ENCODE measurements at places on chromosomes 11 and 22.

GRCh38 chr22:35641494-35642120, 6.6 kb upstream of the APOL6 start:
- no peak for DNase-seq

GRCh38 chr11:105368711-105369110, 229.1 kb upstream of the CARD18 start:
- DNase-seq: no peak

GRCh38 chr11:132586801-132587200, 945.5 kb downstream of the OPCML start:
- DNase-seq: peak; percentile 43

DNA sequence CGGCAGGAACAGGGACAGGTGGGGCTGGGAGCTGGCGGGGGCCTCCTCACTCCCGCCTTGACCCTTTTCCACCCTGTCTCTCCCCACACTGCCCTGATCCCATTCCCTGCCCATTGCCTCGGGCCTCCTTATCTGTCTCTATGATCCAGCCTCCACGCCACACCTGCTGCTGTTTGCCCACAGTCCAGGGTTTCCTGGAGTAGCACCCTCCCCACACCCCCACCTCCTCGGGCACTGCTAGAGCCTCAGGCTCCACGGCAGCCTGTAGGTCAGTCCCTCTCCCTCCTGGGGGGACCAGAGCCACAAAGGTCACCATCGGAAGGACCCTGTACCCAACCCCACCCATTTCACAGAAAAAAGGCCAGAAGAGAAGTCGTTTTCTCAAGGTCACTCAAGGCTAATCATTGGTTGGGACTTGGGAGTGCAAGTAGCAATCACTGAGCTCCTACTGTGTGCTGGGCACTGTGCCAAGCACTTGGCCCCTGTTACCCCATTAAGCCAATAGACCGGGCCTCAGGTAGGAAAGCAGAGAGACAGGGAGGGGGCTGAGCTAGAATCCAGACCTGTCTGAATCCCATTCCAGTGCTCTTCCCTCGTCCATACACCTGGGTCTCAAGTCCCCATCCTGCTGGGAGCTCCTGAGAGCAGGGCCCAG, 71.8 kb downstream of the PDE2A start:
- DNase-seq: no peak

DNA sequence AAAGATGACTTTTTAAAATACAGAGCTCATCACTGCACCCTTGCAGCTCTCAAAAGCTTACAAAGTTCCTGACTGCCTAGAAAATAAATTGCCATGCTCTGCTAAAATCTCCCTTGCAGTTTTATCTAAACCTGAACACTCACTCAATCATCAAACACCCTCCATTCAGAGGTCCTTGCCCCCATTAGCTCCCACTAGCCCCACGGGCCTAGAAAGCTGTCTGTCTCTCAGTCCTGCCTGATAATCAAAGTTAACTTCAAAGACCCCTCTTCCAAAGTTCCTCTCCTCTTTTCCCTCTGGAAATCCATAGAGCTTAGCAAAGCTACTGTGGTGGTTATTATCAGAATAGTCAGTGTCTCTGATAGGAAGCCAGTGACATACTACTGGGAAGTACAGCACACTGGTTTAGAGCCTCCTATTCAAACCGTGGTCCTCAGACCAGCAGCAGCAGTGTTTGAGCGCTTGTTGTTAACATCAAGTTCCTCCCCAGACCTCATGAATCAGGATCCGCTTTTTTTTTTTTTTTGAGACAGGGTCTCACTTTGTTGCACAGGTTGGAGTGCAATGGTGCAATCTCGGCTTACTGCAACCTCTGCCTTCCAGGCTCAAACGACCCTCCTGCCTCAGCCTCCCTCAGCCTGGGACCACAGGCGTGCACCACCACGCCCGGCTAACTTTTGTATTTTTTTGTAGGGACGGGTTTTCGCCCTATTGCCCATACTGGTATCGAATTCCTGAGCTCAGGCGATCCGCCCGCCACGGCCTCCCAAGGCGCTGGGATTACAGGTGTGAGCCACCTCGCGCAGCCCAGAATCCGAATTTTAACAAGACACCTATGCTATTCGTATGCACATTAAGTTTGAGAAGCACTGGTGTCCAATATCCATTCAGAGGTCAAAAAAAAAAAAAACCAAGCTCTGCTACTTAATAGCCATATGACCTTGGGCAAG, 1.2 kb downstream of the NDUFC2 start:
- DNase-seq: no peak

GRCh38 chr11:2475136-2475918, 30.5 kb downstream of the KCNQ1 start:
- DNase-seq: no peak

DNA sequence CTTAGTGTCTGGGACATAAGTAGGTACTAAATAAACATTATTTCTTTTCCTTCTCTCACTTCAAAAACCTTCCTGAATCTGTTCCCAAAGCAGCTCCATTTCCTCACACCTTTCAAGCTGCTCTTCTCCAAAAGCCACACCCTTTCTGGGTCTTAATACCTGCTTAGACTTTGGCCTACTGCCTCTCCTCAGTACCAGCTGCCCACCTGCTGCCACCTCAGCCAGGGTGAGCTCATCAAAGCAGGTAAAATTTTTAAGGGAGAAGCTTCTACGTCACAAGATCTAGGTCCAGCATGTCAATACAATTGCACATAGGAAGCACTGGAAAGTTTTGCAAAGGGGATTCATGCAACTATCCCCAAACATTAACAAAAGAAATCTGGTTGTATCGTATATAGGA, 108.4 kb downstream of the RPL27A start:
- no peak for DNase-seq

- DNase-seq: no peak
Measured at GRCh38 chr11:64196626-64197025, 9.9 kb upstream of the FERMT3 start.

DNA sequence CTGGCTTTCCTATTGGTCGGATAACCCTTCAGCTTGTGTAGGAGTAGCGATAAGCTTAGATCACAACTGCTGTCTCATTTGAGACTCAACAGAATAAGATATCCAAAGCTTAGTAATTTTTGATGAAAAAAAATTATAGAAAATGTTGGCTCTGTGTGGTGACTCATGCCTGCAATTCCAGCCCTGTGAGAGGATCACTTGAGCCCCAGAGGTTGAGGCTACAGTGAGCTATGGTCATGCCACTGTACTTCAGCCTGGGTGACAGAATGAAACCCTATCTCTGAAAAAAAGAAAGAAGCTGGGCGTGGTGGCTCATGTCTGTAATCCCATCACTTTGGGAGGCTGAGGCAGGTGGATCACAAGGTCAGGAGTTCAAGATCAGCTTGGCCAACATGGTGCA, 55.6 kb upstream of the RRM1 start:
- DNase-seq: no peak

DNA sequence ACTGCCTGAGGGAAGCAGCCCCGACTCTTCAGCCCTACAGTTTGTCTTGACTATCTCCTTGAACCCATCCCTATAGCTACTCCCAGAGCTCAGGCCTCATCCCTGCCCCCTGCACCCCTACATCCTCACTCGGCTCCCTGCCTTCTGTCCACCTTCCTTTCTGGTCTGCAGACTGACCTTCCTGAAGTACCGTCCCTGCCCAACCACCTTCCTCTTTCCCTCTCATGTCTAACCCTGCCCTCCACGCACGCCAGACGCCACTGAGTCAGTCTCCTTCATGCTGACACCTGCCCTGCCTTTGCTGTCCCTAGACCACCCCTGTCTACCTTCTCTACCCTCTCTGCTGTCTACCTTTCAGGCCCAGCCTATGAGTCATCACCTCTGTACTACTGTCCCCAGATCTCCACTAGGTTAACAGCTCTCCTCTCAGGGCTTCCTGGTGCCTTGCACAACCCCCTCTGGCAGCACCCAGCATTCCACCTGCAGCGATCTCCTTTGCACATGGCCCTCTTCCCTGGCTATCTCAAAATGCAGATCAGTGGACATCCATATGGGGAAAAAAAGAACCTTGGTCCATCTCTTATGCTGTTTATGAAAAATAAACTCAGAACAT, 8.9 kb downstream of the KCTD21 start:
- no peak for DNase-seq

- no peak for DNase-seq
Measured at GRCh38 chr11:102590276-102591049, 34.7 kb downstream of the MMP20 start.

DNA sequence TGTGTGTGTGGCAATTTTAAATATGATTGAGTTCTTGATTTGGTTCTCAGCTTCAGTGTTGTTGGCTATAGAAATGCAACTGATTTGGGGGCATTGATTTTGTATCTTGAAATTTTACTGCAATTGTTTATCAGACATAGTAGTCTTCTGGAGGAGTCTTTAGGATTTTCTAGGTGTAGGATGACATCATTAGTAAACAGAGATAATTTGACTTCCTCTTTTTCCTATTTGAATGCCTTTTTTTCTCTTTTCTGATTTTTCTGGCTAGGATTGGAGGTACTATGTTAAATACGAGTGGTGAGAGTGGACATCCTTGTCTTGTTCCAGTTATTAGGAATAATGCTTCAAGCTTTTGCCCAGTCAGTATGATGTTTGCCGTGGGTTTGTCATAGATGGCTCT, 124.9 kb downstream of the MSANTD4 start:
- no peak for DNase-seq

- no peak for DNase-seq
Measured at GRCh38 chr11:86956905-86957195, 1.7 kb upstream of the FZD4 start.

- no peak for DNase-seq
Measured at GRCh38 chr22:21076912-21077625, 31.3 kb downstream of the LRRC74B start.

DNA sequence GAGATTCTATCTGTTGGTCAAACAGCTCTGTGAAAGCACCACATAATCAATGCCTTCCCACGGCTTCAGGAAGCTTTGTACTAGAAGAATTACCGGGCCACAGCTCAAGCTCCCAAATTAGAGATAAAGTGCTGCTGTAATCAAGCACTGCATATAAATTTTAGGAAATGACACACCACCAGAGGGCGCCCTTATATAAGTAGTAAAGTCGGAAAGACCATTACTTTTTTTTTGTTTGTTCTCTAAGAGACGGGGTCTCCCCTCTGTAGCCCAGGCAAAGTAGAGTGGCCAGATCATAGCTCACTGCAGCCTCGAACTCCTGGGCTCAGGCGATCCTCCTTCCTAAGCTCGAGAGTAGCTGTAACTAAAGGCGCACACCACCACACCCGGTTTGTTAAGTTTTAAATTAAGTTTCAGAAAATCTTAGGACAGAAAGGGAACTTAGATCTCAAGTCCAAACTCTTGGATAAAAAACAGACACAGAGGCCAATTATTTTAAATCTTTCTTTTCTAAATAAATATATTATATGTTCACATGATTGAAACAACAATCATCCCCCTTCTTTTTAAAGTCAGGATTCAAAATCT, 32.6 kb downstream of the PRCP start:
- DNase-seq: peak; percentile 67

GRCh38 chr11:96188243-96189006, 154.6 kb downstream of the MAML2 start:
- no peak for DNase-seq

- DNase-seq: no peak
Measured at GRCh38 chr22:23801238-23801821, 14.6 kb downstream of the SMARCB1 start.

GRCh38 chr11:72380132-72380503, 54.2 kb downstream of the CLPB start:
- DNase-seq: no peak

GRCh38 chr22:43482318-43482625, 70.5 kb downstream of the MPPED1 start:
- DNase-seq: no peak

DNA sequence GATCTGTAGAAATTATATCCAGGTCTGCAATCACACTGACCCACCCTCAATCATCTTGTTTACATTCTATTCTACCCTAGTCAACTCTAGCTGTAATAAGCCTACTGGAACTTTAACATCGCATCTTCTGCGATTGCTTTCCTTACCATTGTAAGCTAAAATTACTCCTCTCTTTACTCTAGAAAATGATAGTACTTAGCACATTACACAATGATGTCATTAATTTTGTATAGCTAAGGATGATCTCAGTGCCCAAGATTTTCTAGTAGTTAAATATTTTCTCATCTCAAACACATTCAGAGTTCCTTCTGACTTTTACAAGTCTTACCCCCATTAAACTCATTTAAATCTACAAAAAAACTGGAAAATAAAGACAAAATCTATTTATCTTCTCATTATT, 39.6 kb upstream of the CTSC start:
- no peak for DNase-seq

DNA sequence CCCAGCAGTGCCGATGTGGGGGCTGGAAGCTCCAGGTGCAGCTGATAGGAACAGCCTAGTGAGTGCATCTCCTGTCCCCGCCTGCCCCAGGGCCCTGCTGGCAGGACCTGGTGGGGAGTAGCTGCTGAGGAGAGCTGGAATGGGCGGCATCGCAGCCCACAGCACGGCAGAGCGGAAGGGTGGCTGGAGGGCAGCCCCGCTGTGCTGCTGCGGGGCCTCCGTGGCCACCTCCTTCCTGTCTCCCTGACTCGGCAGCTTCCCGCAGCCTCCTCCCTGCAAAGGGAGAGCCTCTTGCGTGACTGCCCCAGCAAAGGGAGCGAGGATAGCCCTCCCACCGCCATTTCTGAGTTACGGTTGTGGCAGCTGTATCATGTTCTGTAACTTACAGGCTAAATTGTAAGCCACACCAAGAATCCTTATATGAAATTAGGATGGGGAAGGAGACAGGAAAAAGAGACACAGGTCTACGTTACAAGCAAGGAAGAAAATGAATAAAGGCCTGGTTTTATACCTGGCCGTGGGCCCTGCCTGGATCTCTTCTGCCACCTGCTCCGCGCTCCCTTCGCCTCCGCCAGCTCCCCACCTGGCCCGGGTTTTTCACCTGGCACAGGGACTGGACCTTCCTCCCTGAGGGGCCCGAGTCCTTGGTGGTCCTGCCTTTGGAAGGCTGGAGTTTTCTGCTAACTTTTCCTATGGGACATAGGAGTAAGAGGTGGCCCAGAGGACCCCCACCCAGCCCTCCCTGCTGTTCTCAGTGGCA, 10.0 kb downstream of the TPCN2 start:
- DNase-seq: no peak

DNA sequence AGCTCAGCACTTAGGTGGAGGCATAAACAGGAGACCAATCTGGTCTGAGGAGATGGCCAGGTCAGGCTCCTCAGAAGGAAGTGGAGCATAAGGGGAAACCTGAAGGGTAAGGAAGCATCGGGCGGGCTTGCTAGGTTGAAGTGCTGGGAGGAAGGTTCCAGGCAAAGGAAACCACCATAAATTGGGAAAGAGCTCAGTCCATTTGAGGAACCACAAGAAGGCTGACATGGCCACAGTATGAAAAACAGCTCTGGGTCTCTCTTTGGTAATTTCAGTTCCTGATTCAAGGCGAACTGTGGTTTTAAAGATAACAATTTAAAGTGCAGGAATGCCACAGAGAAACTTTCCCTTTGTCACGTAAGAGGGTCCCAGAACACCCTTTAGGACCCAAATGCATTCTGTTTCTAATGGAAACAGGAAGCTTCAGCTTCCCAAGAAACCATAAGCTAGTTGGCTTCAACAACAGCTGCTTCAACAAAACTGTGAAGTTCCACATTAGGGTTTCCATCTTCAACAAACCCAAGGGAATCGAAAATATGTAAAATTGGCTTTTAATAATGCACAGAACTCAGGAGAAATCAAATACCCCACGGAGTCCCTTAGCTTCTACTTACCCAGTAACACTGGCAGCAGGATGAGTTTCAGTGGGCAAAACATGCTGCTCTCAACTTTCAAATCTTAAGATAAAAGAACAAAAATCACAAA, 10.4 kb downstream of the JAML start:
- DNase-seq: no peak

- peak; percentile 88 for DNase-seq
Measured at GRCh38 chr11:47004595-47005033, 68.1 kb downstream of the CSTPP1 start.

GRCh38 chr11:4181782-4182721, 87.5 kb downstream of the RRM1 start:
- DNase-seq: peak; percentile 14

- no peak for DNase-seq
Measured at GRCh38 chr11:103798446-103798845, 238.0 kb upstream of the DDI1 start.
